Aorta (tissue), 5 donors: ENCODE measurements at places on chromosomes 2 and 18.

DNA sequence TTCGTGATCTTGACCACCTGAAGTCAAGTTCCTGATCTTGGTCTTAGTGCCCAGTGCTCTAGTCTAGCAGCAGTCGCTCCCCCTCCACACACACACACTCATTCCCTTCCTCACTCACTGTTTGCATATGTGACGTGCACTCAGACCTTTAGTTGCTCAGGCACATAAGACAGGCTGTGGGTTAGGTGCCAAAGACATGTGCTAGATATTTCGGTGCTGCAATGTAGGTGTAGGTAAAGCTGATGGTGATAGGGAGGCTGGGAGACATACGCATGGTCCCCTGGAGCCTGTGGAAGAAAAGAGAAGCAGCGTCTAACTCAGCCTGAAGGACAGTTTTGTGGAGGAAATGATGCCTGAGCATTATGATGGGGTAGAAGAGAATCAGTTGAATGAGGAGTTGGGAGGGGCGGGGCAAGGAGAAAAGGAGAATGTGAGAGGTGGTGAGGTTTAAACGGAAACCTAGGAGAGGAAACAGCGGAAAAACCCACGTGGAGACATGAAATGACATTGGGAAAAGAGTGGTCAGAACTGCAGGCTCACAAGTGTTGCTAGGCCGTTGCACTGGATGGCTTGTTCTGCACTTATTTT is 3.8 kb downstream of the TTC39C start:
- no peaks in the 10 kb centered on the region for H3K27me3 ChIP-seq
- H3K27ac ChIP-seq = no peak overlapping the region
- DNase-seq = no peak
- no peaks in the 10 kb centered on the region for H3K36me3 ChIP-seq
- H3K4me1 ChIP-seq = no peaks in the 10 kb centered on the region
- H3K4me3 ChIP-seq = no peak overlapping the region

GRCh38 chr2:200306196-200306930 is at the start of gene SPATS2L:
SPATS2L (plus strand) TSS chr2:200306693; CDS start chr2:200389245, 82,552 bp downstream.
- DNase-seq = peak; percentile 86
- H3K4me1 ChIP-seq = peaks cover 2% of the 10 kb centered on the region
- H3K4me3 ChIP-seq = peak within 1 kb of the TSS; percentile 93
- H3K36me3 ChIP-seq = no peaks in the 10 kb centered on the region
- H3K27me3 ChIP-seq = no peaks in the 10 kb centered on the region

DNA sequence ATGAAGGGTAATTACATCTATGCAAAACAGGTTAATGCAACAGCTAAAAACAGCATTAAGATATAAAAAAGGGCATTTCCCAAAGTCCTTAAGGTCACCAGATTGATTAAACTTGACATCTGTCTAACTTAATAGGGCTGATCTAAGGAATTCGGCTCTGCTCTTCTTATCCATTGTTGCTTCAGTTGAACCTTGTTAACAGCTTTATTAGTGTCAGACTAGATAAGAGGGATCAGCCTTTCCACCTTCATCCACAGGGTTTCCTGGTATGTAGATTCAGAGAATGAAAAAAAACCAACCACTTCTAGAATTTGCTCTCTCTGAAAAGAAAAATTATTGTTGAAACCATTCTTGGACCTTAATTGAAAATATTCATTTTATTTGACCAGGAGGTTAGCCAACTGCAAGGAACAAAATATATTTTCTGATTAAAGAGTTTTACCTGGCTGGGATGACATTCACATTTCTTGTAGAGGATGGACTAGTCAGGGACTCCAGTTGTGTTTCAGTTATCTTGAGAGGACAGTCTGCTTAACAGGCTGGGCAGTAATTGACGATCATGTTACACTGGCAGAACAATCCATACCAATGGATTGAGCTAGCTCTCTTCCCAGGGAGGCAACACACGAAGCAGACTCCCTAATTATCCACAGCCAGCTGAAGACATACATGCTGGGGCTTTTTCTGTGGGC is 357.4 kb upstream of the ACVR2A start:
- H3K4me3 ChIP-seq = no peak overlapping the region
- no peaks in the 10 kb centered on the region for H3K36me3 ChIP-seq
- H3K27me3 ChIP-seq = no peaks in the 10 kb centered on the region
- H3K27ac ChIP-seq = no peak overlapping the region
- no peak for DNase-seq
- no peaks in the 10 kb centered on the region for H3K4me1 ChIP-seq

- no peak overlapping the region for H3K27ac ChIP-seq
- H3K4me1 ChIP-seq = no peaks in the 10 kb centered on the region
- H3K4me3 ChIP-seq = no peak overlapping the region
These were observed 257.7 kb downstream of the ANAPC1 start for GRCh38 chr2:111626037-111626864.

DNA sequence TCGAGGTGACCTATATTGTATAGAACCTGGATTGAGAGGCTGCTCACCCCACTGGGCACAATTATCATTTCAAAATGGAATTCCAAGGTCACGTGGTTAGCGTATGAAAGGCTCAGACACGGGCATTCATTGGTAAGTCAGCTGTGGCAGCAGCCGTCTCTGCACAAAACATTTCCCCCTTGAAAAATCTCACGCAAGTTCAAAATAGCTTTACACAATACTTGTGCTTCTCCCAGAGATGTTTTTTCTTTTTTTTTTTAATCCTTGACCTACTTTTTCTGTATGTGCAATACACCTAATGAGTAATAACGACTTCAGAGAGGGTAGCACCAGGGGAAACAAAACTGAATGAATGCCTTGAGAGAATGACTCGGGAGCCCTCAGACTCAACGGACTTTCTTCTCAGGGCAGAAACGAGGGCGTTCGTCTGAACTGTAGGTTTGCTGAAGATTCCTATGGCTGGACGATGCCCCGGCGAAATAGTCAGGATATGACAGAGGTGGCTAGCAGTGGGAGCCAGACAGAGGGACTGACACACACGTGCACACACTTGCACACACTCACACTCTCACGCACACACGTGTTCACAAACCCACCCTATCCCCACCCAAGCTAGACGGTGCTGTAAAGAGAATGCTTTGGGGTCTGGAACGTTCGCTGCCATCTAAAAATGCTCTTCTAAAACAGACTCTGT is 77.8 kb downstream of the PDCL3 start:
- no peak for DNase-seq
- H3K4me1 ChIP-seq = no peaks in the 10 kb centered on the region
- no peaks in the 10 kb centered on the region for H3K36me3 ChIP-seq
- no peak overlapping the region for H3K27ac ChIP-seq
- no peak overlapping the region for H3K4me3 ChIP-seq
- H3K27me3 ChIP-seq = no peaks in the 10 kb centered on the region
